ENCODE measurements at places on chromosomes 12 and 14.

- no peak overlapping the region for H3K4me3 ChIP-seq
- H3K27ac ChIP-seq: no peak overlapping the region
- no peak for DNase-seq
- H3K27me3 ChIP-seq: no peaks in the 10 kb centered on the region
- H3K4me1 ChIP-seq: no peaks in the 10 kb centered on the region
- H3K36me3 ChIP-seq: no peaks in the 10 kb centered on the region
These were observed 110.9 kb upstream of the TSPAN8 start for GRCh38 chr12:71268598-71269280.

GRCh38 chr14:22390824-22391461 is 198.1 kb downstream of the DAD1 start:
- no peaks in the 10 kb centered on the region for H3K27me3 ChIP-seq
- H3K4me3 ChIP-seq: no peak overlapping the region
- peak overlapping the region; percentile 46 for H3K27ac ChIP-seq
- peak; percentile 32 for DNase-seq
- no peaks in the 10 kb centered on the region for H3K36me3 ChIP-seq

DNA sequence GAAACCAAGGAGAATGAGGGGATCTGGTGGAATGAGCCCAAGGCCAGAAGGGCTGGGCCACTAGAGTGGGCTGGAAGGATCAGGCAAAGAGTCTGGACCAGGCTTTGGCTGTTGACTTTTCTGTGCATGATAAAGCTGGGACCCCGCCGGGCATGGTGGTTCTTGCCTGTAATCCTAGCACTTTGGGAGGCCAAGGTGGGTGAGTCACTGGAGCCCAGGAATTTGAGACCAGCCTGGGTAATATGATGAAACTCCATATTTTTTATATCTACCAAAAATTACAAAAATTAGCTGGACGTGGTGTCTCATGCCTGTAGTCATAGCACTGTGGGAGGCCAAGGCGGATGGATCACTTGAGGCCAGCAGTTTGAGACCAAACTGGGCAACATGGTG is 393 bp upstream of the KLHL33 start:
- H3K4me3 ChIP-seq: no peak overlapping the region
- H3K36me3 ChIP-seq: no peaks in the 10 kb centered on the region
- no peaks in the 10 kb centered on the region for H3K4me1 ChIP-seq
- no peak overlapping the region for H3K27ac ChIP-seq
- no peak for DNase-seq

- H3K36me3 ChIP-seq: no peaks in the 10 kb centered on the region
- H3K27ac ChIP-seq: no peak overlapping the region
- no peak overlapping the region for H3K4me3 ChIP-seq
- no peaks in the 10 kb centered on the region for H3K27me3 ChIP-seq
These were observed 6.8 kb upstream of the TESPA1 start for GRCh38 chr12:54991161-54991990.

DNA sequence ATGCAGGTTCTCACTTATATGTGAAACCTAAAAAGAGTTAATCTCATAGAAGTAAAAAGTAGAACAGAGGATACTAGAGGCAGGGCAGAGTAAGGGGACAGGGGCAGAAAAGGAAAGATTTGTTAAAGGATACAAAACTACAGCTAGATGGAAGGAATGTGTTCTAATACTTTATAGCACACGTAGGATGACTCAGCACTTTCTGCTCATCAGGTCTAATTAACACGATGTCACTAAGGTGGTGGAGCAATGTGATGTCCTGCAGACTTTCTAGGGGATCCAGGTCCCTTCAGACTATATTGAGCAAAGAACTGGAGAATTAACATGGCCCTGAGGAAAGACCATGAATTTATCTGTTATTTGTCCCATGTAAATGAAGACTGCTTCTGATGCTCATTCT is 80.8 kb upstream of the CMKLR1 start:
- no peaks in the 10 kb centered on the region for H3K4me1 ChIP-seq
- H3K27me3 ChIP-seq: no peaks in the 10 kb centered on the region

DNA sequence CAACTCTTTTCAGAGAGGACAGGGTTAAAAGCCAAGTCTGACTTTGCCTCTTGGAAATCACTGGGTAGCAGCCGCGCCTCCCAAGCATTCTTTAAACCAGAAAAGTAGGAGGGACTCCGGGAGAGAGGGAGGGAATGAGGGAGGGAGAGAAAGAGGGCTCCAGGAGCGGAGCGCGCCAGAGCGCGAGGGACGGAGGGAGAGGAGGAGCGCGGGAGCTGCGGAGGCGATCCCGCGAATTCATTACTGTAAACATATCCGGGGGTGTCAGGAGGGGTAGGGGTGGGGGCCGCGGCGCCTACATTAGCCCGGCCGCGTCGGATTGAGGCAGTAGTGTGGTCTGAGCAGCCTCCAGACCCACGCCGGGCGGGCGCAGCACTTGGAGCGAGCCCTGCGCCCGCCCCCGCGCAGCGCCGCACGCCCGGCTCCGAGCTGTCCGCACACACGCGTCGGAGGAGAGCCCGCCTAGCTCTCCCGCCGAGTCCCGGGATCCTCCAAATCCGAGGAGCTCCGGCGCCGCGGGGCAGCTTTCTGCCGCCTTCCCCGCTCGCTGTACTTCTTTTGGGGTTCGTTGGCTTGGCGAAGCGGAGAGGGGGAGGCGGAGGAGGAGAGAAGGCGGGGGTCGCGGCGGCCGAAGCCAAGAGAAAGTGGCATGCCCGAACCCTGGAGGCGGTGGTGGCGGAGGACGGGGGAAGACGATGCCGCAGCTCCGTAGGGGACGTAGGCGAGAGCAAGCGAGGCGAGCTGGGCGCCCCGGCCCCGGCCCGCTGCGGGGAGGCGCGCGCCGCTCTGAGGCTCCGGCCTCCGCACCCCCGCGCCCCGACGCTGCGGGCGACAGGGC is 3.3 kb downstream of the FLRT2 start:
- H3K36me3 ChIP-seq: no peaks in the 10 kb centered on the region
- peak; percentile 37 for DNase-seq
- H3K4me3 ChIP-seq: peak overlapping the region; percentile 24
- H3K27ac ChIP-seq: no peak overlapping the region

DNA sequence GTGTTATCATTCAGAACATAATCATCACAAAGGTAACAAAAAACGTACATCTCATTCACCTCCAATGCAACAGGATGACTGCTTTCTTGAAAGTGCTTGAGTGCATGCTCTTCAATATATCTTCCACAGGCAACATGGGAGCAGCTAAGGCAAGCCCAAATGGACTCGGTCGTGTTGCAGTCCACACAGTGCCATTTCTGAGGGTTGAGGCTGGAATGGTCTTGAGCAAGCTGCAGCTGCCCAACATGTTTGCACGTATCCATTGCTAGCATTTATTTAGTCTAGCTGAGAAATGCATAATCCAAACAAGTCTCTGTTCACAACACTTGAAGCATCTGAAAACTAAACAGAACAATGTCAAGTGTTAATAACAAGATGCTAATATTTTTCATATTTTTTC is 17.3 kb downstream of the USP44 start:
- no peaks in the 10 kb centered on the region for H3K4me1 ChIP-seq
- no peaks in the 10 kb centered on the region for H3K36me3 ChIP-seq
- DNase-seq: no peak
- no peak overlapping the region for H3K27ac ChIP-seq
- no peak overlapping the region for H3K4me3 ChIP-seq

DNA sequence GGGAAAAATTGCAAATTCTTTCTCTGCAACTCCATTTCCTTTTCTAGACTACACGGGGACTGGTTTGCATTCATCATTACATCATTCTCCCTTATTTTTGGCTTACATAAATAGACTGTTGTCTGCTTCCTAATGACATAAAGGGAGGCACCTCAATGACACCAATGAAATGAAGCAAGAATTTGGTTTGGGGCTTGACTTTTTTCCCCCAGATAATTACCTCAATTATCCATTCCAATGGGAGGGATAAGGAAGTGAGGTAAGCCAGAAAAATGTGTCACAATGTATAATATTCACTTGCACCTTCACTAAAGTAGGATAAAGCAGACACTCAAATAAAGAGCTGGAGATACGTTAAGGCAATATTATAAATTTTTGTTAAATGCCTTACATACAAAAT is 240.6 kb upstream of the GRIP1 start:
- no peaks in the 10 kb centered on the region for H3K36me3 ChIP-seq
- DNase-seq: no peak
- no peaks in the 10 kb centered on the region for H3K4me1 ChIP-seq
- no peaks in the 10 kb centered on the region for H3K27me3 ChIP-seq
- H3K4me3 ChIP-seq: no peak overlapping the region

DNA sequence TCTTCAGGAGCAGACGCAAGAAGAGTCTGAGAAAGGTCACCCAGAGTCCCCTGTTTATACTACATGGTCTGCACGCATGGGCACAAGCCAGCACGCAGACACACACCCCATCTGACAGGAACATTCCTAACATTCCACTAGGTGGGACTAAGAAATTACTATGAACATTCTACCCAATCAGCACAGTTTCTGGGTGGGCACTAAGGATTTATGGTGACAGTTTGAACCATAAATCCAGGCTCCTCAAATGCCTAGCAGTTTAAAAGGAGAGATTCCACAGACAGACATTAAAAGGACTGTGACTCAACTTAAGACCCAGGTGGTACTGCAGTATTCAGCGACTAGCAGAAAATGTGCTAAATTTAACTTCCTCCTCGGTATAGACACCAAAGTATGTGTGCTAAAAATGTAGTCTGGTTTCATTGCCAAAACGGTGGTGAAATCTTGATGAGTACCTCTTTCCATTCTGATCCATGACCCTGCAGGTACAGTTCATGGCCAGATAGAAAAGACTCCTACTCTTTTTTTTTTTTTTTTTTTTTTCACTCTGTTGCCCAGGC is 16.2 kb downstream of the ABHD4 start:
- H3K27ac ChIP-seq: no peak overlapping the region
- H3K4me3 ChIP-seq: no peak overlapping the region
- no peaks in the 10 kb centered on the region for H3K36me3 ChIP-seq
- peak; percentile 18 for DNase-seq

- H3K4me1 ChIP-seq: no peaks in the 10 kb centered on the region
- H3K27me3 ChIP-seq: no peaks in the 10 kb centered on the region
- H3K36me3 ChIP-seq: no peaks in the 10 kb centered on the region
- H3K4me3 ChIP-seq: no peak overlapping the region
- DNase-seq: no peak
- no peak overlapping the region for H3K27ac ChIP-seq
These were observed 30.7 kb downstream of the PPP1R36 start for GRCh38 chr14:64580467-64580866.

DNA sequence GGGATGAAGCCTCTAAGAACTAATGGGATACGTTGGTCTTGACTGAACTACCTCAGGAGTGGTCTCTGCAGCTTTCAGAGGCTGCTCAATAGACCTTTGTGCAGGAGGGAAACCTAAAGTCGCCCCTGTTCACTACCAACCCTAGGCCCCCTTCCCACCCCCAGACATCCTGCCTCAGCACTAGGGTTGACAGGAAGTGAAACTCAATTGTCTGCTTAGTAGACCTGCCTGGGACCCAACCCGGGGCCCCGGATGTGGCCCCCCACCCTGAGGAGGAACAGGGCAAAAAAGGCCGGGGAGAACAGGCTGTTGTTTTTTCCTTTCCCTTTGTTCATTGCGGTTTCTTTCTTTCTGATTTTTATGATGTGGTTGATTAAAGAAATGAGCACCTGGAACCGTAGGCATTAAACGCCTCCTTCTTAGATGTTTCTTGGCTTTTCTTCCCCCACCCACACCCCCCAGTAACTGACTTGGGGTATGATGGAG is 1.6 kb upstream of the DGKA start:
- H3K4me3 ChIP-seq: no peak overlapping the region
- DNase-seq: peak; percentile 58
- no peaks in the 10 kb centered on the region for H3K36me3 ChIP-seq
- peak overlapping the region; percentile 99 for H3K27ac ChIP-seq
- peaks cover 33% of the 10 kb centered on the region for H3K4me1 ChIP-seq

DNA sequence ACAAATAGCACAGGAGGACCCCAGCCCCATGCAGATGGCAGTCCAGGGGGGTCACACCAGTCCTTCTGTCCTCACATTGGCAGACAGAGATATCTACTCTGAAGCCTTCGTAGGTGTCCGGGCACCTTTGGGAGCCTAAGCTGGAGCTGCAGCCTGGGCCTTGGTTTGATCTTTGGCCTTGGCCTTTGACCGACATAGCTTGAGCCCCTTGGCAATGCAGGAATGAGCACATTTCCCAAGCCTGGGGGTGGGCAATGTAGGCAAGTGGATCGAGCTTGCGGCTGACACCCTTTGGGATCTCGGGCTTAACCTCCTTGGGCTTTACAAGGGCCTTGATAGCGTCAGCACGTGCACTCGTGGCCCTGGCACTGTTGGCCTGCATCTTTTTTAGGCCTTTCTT is 6.4 kb downstream of the COQ5 start:
- no peaks in the 10 kb centered on the region for H3K4me1 ChIP-seq
- no peak overlapping the region for H3K27ac ChIP-seq
- H3K36me3 ChIP-seq: no peaks in the 10 kb centered on the region
- no peak overlapping the region for H3K4me3 ChIP-seq
- H3K27me3 ChIP-seq: no peaks in the 10 kb centered on the region

GRCh38 chr14:47389535-47389934 is 285.9 kb downstream of the MDGA2 start:
- H3K4me1 ChIP-seq: no peaks in the 10 kb centered on the region
- no peak for DNase-seq
- H3K36me3 ChIP-seq: no peaks in the 10 kb centered on the region
- no peaks in the 10 kb centered on the region for H3K27me3 ChIP-seq
- H3K27ac ChIP-seq: no peak overlapping the region

- H3K4me3 ChIP-seq: peak overlapping the region; percentile 32
- DNase-seq: peak; percentile 84
- H3K27me3 ChIP-seq: no peaks in the 10 kb centered on the region
- H3K36me3 ChIP-seq: no peaks in the 10 kb centered on the region
These were observed 61.5 kb downstream of the LGMN start for GRCh38 chr14:92686900-92687427.

- no peaks in the 10 kb centered on the region for H3K27me3 ChIP-seq
- H3K36me3 ChIP-seq: no peaks in the 10 kb centered on the region
- H3K4me3 ChIP-seq: no peak overlapping the region
- H3K4me1 ChIP-seq: peaks cover 8% of the 10 kb centered on the region
These were observed 415.4 kb downstream of the RAD51B start for GRCh38 chr14:68235011-68235410.

GRCh38 chr12:51813931-51814310 is 34.6 kb downstream of the FIGNL2 start:
- no peaks in the 10 kb centered on the region for H3K27me3 ChIP-seq
- no peak overlapping the region for H3K27ac ChIP-seq
- H3K4me3 ChIP-seq: peak overlapping the region; percentile 73
- no peaks in the 10 kb centered on the region for H3K36me3 ChIP-seq
- no peaks in the 10 kb centered on the region for H3K4me1 ChIP-seq

DNA sequence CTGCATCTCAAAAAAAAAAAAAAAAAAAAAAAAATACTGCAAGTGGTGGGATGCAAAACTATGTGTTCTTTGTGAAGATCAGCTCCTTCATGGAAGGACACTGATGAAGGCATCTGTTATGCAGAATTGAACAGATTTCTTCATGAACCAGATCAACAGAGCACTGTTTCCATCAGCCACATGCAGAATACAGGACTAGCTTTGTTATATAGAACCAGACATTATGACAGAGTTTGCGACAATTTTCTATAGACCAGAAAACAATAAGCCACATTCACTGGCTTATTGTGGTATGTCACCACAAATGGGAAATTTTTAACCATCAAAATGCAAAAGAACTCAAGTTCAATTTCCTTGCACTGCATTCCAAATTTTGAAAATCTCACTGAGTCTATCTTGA is 34.7 kb downstream of the CIT start:
- H3K27me3 ChIP-seq: no peaks in the 10 kb centered on the region
- no peak for DNase-seq
- no peak overlapping the region for H3K27ac ChIP-seq
- H3K4me1 ChIP-seq: no peaks in the 10 kb centered on the region
- no peaks in the 10 kb centered on the region for H3K36me3 ChIP-seq

GRCh38 chr12:4276524-4277204 is 3.1 kb downstream of the CCND2 start:
- peaks cover 44% of the 10 kb centered on the region for H3K4me1 ChIP-seq
- peaks cover 6% of the 10 kb centered on the region for H3K36me3 ChIP-seq
- peak; percentile 96 for DNase-seq
- H3K27ac ChIP-seq: peak overlapping the region; percentile 86
- H3K4me3 ChIP-seq: peak overlapping the region; percentile 57
